COR-L47 (cell line): ENCODE measurements at places on chromosomes 5 and 9.

DNA sequence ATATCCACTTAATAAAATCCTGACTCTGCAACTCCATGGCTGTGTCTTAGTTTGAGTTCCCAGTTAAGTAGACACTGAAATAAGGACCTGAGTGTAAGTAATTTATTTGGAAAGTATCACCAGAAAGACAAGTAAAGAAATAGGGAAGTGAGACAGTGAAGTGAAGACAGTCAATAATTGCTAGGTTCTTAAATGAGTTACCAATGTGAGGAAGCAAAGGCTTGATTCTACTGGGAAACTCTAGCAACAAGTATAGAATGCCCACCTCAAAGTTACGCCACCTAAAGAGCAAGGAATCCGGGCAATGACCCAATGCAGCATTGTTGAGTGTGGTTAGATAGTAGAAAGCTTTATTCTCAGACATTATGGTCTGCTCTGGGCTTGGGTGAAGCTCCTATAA lies 383.9 kb downstream of the TLR4 start:
- no peak for DNase-seq

DNA sequence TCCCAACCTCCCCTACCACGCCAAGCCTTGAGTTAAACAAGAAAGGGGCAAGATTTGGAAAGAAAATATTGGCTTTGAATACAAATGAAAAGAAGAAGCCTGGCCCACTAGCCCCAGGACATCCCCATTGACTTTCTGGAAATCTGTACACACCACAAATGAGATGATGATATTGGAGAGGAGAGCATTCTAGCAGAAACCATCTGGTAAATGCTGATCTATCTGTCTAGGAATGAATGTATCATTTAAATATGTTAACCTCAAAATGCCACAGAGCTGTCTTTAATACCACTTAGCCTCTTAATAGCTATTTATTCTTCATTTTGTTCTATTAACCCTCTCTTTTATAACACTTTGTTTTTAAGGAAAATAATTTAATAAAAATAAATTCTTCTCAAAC lies 270.2 kb upstream of the PDE4D start:
- DNase-seq, result no peak

GRCh38 chr5:96478983-96479382 lies 45.9 kb upstream of the PCSK1 start:
- DNase-seq, result no peak

DNA sequence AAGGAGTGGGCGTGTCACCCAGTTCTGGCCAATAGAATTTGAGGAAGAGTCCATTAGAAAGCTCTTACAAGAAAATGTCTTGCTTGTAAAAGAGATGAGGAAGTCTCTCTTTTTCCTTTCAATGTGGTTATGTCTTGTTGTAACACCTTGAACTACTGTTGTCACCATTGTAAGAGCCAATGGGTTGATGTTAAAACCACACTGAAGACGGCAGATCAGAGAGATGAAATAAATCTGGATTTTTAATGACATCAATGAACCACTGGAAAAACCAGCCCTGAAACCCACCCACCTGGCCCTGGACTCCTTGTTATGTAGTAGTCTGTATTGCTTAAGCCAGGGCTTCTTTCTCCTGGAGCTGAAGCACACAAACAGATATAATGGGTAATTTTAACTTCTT lies 83.8 kb upstream of the ERCC6L2 start:
- no peak for DNase-seq

GRCh38 chr9:117180896-117181445 lies 233.9 kb downstream of the ASTN2 start:
- DNase-seq, result no peak

GRCh38 chr5:132261881-132262845 lies 4.7 kb downstream of the PDLIM4 start:
- no peak for DNase-seq
